ENCODE measurements at places on chromosomes 2 and 18.

DNA sequence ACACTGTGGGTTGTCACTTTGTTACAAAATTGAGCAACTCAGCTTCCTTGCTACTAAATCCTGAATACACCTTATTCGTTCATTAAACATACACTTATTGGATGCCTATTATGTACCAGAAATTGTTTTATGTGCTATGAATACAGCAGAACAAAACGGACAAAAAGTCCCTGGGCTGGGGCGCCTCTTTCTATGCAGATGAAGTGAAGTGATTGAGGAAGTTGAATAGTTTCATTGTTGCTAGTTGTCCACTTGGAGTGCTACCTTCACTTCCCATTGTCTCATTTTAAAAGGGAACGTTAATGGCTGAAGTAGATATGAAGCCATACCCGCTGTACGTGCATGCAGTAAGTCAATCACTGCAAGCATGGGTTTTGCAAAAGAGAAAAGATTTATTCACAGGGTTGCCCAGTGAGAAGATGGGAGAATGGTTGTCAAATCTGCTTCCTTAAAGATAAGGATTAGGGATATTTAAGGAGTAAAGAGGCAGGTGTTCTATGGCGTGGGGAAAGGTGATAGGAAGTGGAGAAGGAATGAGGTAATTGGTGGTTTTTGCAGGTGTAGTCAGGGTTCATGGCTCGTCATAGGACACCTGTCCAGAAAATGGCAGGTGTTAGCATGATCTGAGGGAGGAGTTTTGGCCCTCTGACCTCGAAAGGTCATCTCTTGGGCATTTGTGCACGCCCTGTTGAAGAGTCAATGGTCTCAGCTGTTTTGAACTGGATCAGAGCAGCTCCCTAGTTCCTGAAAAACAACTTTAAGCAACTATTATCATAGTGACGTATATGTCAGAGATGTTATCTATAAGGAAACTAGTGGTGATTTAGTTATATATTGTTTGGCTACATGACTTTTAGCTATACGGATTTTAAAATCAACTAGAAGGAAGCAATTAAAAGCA is 23.5 kb downstream of the TRPM8 start:
- no peak for DNase-seq

- DNase-seq = no peak
Measured at GRCh38 chr18:2083691-2084090, 487.6 kb downstream of the METTL4 start.

DNA sequence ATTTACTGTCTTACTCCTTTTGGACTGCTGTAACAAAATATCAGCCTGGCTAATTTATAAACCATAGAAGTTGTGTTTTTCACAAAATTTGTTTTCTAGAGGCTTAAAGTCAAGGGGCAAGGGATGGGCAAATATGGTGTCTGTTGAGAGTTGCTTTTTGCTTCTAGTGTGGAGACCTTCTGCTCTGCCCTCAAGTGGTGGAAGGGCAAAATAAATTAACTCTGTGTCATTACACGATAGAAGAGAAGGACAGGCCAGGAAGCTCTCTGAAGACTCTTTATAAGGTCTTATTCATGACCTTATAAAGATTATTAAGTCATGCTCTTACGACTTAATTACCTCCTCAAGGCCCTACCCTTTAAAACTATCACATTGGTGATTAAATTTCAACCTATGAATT is 181.2 kb upstream of the LRATD1 start:
- no peak for DNase-seq

- DNase-seq = no peak
Measured at GRCh38 chr2:134943540-134943939, 24.9 kb downstream of the CCNT2 start.

GRCh38 chr2:98025481-98026037 is 29.8 kb upstream of the TMEM131 start:
- DNase-seq = no peak

DNA sequence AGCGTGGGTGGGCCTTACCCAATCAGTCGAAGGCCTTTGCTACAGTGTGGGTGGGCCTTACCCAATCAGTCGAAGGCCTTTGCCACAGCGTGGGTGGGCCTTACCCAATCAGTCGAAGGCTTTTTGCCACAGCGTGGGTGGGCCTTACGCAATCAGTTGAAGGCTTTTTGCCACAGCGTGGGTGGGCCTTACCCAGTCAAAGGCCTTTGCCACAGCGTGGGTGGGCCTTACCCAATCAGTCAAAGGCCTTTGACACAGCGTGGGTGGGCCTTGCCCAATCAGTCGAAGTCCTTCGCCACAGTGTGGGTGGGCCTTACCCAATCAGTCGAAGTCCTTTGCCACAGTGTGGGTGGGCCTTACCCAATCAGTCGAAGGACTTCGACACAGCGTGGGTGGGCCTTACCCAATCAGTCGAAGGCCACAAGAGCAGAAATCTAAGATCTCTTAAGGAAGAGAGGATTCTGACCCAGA is 16.3 kb upstream of the GAL3ST2 start:
- no peak for DNase-seq

GRCh38 chr2:172949522-172949921 is 126.1 kb upstream of the MAP3K20 start:
- DNase-seq = no peak

DNA sequence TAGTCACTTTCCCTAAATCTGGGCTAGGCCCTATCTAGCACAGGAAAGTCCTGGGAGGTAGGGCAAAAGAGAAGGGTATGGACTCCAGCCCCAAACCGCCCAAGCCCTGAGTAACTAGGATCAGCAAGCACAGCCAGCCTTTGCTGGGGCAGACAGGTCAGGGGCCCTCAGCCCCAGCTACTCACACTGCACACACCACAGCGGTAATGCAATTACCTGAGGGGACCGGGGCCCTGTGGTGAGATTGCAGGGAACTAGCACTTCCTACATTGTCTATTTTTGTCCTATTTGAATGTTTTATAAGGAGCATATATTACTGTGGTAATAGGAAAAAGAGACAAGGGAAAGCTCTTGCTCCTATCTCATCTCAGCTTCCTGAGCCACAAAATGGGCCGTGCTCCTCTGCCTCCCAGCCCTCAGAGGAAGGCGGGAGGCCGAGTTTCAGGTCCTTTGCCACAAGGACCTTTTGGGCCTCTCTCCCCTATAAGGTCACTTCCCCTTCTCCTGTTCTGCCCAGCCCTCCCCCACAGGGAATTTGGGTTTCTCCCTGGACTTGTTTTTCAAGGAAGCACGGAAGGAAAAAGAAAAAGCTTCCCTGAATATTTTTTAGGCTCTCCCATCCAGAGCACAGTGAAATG is 20.5 kb downstream of the RAB11FIP5 start:
- no peak for DNase-seq

GRCh38 chr18:51092117-51092516 is 62.1 kb downstream of the SMAD4 start:
- no peak for DNase-seq
